ENCODE measurements at places on chromosomes 5 and 9. TPM values are rescaled to one million over a fixed set of nuclear protein-coding genes. Genes with fewer than 3 reads are reported as not detected.

Gene PCDHB5
- 2.9 TPM for total RNA-seq

Gene ESM1
- total RNA-seq: not detected

Gene ADGRD2
- 1.2 TPM for total RNA-seq

Gene RPS14
- total RNA-seq: 2,603 TPM

Gene ADAMTSL2
- total RNA-seq: 0.61 TPM

Gene UHRF2
- total RNA-seq: 45.2 TPM

Gene FLT4
- 6.3 TPM for total RNA-seq

Gene CBY3
- total RNA-seq: 1.6 TPM

DNA sequence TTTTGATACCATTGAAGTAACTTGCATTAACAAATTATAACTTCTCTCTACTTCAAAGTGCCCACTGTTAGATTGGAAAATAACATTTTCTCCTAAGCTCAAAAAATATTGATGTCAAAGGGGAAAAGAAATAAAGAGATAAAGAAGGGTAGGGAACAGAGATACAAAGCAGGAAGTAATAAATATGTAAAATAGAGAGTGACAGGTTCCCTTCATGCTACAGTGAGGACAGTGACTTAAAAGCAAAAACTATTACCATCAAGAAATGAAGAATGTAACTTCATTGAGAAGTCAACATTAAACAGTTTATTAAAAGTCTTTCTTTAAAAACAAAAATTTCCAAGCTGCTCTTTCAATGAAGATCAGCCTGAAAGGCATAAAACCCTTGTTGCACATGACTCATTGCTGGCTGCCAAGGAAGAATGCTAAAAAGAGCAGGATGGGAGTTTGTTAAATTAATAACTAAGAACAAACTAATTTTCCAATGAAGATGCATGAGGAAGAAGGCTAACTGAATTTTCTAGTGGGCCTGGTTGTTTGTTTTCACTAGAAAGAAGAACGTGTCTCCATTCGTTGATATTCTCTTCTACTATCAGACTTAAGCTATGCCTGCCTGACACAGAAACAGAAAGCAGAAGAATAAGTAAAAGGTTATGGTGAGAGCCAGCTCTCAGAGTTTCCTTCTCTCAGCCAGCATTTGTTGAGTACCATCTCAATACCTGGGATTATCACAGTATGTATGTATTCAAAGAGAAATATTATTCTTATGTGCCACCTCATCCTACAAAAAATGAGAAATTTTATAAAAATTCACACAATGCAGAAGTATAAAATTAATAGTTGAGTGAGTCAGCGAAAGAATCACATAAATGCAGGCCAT lies 197.8 kb upstream of the NREP start:
- no peaks in the 10 kb centered on the region for H3K4me1 ChIP-seq
- no peak overlapping the region for H3K4me3 ChIP-seq
- no peaks in the 10 kb centered on the region for H3K36me3 ChIP-seq
- H3K27ac ChIP-seq: no peak overlapping the region
- DNase-seq: no peak
- no peaks in the 10 kb centered on the region for H3K27me3 ChIP-seq

DNA sequence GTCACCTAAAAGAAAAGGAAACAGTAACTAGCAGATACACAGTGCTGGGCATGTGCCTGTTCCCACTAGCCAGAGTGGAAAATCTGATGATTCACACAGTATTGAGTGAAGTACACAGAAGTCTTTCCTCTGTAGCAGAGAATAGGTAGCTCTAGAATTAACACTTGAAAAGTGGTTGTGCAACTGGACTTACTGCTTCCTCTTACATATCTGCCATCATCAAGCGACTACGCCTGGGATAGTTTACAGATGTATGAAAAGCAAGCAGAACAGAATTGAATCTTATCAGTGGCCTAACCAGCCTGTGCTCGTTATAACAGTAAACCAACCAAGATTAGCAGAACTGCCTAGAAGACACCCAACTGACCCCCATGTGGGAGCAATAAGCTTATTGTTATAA lies 130.6 kb downstream of the DTWD2 start:
- no peaks in the 10 kb centered on the region for H3K27me3 ChIP-seq
- H3K4me3 ChIP-seq: no peak overlapping the region
- H3K27ac ChIP-seq: no peak overlapping the region
- H3K36me3 ChIP-seq: no peaks in the 10 kb centered on the region

- no peak overlapping the region for H3K27ac ChIP-seq
- DNase-seq: no peak
- no peaks in the 10 kb centered on the region for H3K4me1 ChIP-seq
- H3K36me3 ChIP-seq: no peaks in the 10 kb centered on the region
These were observed 1363.9 kb downstream of the MAT2B start for GRCh38 chr5:164869325-164869724.

GRCh38 chr5:86617309-86617755 lies 409 bp upstream of the COX7C start:
- no peaks in the 10 kb centered on the region for H3K27me3 ChIP-seq
- H3K4me3 ChIP-seq: peak overlapping the region; percentile 99
- no peak overlapping the region for H3K27ac ChIP-seq
- peaks cover 35% of the 10 kb centered on the region for H3K36me3 ChIP-seq
- 0 out of 2 replicates have a peak, but pooled peaks cover 2% of the 10 kb centered on the region for H3K4me1 ChIP-seq

DNA sequence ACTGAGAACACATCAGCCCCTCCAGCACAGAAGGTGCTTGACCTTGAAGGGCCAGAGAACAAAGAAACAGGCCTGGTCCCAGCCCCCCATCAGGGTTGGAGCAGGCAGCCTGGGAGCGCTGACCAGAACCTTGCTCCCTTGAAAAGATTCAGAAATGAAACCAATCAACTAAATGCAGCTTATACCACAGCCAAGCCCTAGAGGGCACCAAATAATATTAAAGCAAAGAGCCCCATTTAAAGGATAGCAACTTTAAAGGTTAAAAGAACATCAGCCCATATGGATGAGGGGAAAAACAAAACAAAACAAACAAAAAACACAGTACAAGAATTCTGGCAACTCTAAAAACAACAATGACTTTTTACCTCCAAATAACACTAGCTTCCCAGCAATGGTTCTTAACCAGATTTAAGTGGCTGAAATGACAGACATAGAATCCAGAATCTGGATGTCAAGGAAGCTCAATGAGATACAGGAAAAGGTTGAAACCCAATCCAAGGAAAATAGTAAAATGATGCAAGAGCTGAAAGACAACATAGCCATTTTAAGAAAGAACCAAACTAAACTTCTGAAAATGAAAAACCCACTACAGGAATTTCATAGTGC lies 471.9 kb downstream of the MTRR start:
- no peak overlapping the region for H3K4me3 ChIP-seq
- H3K36me3 ChIP-seq: no peaks in the 10 kb centered on the region
- H3K27ac ChIP-seq: no peak overlapping the region
- H3K4me1 ChIP-seq: no peaks in the 10 kb centered on the region

DNA sequence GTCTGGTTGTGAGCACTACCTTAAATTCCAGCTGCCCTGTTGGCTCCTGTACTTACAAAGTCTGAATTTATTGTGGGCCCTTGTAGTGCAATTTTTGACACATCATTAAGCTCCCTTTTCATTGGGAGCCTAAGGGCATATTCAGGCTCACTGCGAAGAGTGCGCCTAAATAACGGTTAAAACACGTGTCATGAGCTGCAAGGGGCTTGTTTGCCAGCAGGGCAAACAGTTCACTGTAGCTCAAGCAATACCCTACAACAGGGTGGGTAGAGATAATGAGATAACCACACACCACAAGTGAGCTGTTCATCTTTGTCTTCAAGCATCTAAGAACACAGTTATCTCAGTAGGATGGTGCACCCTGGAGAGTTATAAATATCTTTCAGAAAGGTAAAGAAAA lies 214.2 kb downstream of the SLF1 start:
- no peak overlapping the region for H3K4me3 ChIP-seq
- H3K27ac ChIP-seq: no peak overlapping the region
- no peak for DNase-seq
- no peaks in the 10 kb centered on the region for H3K4me1 ChIP-seq
- H3K27me3 ChIP-seq: no peaks in the 10 kb centered on the region
- H3K36me3 ChIP-seq: no peaks in the 10 kb centered on the region

DNA sequence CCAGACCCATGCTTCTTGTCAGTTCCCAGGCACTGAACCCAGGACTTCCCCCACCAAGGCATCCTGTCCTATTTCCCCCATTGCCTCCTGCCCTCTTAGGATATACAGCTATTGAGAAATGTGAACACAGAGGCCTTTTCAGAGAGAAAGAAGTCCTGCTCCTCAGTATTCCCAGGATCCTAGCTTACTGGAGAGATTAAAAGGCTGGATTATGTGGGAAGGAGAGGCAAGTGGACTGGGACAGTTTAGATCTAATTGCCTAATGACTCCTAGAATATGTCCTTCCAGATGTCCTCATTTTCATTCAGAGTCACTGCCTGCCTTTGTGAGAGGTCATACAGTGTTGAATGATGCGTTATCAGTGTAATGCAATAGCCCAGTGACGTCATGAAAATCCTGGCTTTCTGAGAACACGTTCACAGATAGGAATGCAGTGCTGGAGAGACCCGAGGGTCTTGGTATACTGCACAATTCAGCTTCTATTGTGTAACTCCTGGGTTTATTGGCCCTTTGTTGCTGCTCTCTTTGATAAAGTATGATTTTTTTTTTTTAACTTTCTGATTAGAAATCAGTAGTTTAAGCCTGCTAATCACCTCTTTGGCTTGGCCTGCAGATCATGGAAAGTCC lies 26.2 kb downstream of the WWC1 start:
- no peak overlapping the region for H3K27ac ChIP-seq
- H3K36me3 ChIP-seq: no peaks in the 10 kb centered on the region
- H3K4me1 ChIP-seq: no peaks in the 10 kb centered on the region
- H3K27me3 ChIP-seq: no peaks in the 10 kb centered on the region

GRCh38 chr9:32177396-32177795 lies 207.0 kb upstream of the ACO1 start:
- DNase-seq: no peak
- no peaks in the 10 kb centered on the region for H3K27me3 ChIP-seq
- H3K4me3 ChIP-seq: no peak overlapping the region
- H3K36me3 ChIP-seq: no peaks in the 10 kb centered on the region

DNA sequence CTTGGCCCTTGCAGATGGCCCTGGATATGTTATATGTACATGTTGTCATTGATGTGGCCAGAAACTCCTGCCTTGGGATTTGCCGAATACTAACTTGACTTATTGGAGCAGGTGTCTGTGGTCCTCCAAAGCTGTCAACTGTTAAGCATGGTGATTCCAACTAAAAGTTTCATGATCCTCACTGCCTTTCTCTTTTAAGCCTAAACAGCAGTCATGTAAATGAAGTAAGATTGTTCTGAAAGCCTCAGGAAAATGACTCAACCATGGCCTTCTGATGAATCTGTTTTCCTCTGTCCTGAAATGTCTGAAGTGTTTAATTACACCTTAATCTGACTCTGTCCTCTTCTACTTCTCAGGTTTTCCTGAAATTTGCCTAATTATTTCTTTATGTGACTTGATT lies 245.0 kb downstream of the FAM114A2 start:
- no peak overlapping the region for H3K4me3 ChIP-seq
- H3K4me1 ChIP-seq: peaks cover 3% of the 10 kb centered on the region
- DNase-seq: no peak

DNA sequence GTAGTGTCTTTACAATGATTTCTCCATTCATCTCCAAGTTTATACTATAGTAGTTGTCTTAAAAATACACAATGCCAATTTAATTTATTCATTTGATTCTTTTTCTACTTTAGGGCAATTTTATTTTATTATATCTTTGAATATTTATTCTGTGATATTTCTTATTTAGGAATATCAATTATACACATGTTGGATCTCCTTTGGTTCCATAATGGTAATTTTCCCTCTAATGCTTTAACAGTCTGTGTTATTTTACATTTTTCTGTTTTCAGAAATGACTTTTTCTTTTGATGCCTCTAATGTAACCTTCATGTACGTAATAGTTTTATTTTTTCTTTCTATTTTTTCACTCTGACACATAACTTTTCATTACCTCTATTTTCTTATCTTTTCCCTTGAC lies 153.0 kb downstream of the CSNK1G3 start:
- no peaks in the 10 kb centered on the region for H3K27me3 ChIP-seq
- peaks cover 31% of the 10 kb centered on the region for H3K36me3 ChIP-seq
- H3K4me1 ChIP-seq: no peaks in the 10 kb centered on the region

GRCh38 chr5:56072863-56073766 lies 78.4 kb upstream of the IL6ST start:
- no peak overlapping the region for H3K4me3 ChIP-seq
- no peak for DNase-seq
- H3K36me3 ChIP-seq: no peaks in the 10 kb centered on the region
- no peaks in the 10 kb centered on the region for H3K27me3 ChIP-seq

- no peak overlapping the region for H3K4me3 ChIP-seq
- DNase-seq: peak; percentile 61
- no peaks in the 10 kb centered on the region for H3K27me3 ChIP-seq
- H3K36me3 ChIP-seq: no peaks in the 10 kb centered on the region
These were observed 7.4 kb upstream of the SHC3 start for GRCh38 chr9:89185980-89186379.

- no peak overlapping the region for H3K27ac ChIP-seq
- no peak for DNase-seq
- no peaks in the 10 kb centered on the region for H3K4me1 ChIP-seq
- H3K36me3 ChIP-seq: peaks cover 4% of the 10 kb centered on the region
- no peak overlapping the region for H3K4me3 ChIP-seq
These were observed 83.4 kb downstream of the GCNT1 start for GRCh38 chr9:76542360-76542759.

DNA sequence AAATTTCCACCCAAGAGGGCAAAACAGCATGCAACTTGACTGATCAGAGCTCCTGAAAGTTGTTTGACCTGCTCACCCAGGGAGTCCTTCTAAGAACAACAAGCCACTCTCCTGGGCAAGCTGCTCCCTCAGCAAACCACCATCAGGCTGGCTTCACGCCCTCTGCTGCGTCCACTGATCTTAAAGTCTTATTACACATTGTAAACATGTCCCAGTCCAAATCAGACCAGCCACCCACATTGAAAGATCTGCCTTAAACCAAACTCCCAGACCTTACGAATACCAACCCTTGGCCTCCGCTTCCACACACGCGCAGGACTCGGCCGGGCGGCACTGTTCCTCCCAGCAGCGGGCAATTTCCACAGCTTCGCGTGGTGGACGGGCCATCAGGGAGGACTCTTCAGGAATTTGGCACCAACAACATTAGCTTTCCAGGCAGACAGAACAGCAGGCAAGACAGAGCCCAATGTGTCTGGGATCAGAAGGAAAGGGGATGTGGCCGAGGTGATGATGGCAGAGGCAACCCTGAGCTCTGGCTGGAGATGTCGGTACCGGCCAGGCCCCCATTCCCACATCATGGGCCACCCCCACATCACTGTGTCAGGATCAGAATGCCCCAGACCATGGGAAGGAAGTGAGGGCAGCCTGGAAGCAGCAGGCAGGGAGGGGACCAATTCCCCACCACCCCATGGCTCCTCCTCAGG lies 56.8 kb downstream of the SEMA4D start:
- no peak overlapping the region for H3K27ac ChIP-seq
- H3K4me1 ChIP-seq: peaks cover 9% of the 10 kb centered on the region
- H3K4me3 ChIP-seq: no peak overlapping the region
- peaks cover 2% of the 10 kb centered on the region for H3K36me3 ChIP-seq
- H3K27me3 ChIP-seq: no peaks in the 10 kb centered on the region

DNA sequence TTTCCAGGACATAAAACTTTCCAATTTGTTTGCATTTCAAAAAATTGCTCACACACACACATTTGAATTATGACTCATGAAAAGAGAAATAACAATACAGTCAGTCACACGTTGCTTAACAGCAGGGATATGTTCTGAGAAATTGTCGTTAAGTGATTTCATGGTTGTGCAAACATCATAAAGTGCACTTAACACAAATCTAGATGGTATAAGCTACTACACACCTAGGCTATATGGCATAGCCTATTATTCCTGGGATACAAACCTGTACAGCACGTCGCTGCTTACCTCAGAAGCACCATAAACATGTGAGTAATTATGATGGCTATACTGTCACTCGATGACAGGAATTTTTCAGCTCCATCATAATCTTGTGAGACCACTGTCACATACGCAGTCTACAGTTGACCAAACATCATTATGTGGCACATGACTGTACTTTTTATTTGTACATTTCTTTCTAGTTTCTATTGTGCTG lies 378.2 kb downstream of the ACTL7B start:
- peaks cover 6% of the 10 kb centered on the region for H3K4me1 ChIP-seq
- no peaks in the 10 kb centered on the region for H3K36me3 ChIP-seq
- no peak overlapping the region for H3K27ac ChIP-seq
- no peaks in the 10 kb centered on the region for H3K27me3 ChIP-seq
- no peak overlapping the region for H3K4me3 ChIP-seq

Measured in H9 (cell line).